ENCODE measurements at places on chromosomes 11 and 22.

DNA sequence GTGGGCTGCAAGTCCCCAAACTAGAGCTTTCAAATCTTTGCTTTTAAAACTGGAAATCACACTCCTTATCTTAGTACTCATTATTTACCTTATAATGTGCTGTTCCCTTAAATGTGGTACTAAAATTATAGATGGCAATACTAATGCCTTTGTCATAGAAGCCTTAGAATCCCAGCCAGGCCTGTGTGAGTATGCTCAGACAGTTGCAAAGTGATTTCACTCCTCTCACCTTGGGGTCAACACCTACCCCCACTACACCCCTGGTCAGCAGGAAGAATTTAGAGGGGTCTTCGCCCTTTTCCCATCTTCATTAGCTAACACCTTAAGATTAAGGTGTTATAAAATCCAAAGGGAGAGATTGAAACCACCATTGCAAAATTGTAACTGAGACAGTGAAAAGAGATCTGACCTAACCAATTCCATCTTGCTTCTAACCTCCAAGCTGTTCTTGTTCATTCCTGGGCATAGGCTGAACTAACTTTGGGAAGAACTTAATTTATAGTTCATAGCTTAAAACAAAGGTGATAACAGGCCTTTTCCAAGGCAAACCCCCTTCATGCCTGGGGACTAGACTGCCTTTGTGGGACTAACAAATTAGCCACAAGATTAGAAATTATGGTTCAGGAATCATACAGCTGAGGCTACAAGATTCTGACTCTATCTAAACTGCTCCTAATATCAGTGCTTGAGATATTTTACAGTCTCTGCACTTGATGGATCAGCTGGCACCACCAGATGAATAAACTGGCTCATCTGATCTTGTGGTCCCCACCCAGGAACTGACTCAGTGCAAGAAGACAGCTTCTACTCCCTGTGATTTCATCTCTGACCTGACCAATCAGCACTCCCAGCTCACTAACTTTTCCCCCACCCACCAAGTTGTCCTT lies 10.4 kb upstream of the MRPL17 start:
- no peak for DNase-seq

GRCh38 chr11:4704054-4704789 lies at the start of gene MMP26:
Gene MMP26, plus strand, starts transcription at chr11:4704784.
- DNase-seq, result no peak

GRCh38 chr11:130487924-130488815 lies 39.7 kb downstream of the ADAMTS15 start:
- no peak for DNase-seq

- no peak for DNase-seq
Measured at GRCh38 chr22:36100134-36100824, 60.3 kb downstream of the APOL3 start.

DNA sequence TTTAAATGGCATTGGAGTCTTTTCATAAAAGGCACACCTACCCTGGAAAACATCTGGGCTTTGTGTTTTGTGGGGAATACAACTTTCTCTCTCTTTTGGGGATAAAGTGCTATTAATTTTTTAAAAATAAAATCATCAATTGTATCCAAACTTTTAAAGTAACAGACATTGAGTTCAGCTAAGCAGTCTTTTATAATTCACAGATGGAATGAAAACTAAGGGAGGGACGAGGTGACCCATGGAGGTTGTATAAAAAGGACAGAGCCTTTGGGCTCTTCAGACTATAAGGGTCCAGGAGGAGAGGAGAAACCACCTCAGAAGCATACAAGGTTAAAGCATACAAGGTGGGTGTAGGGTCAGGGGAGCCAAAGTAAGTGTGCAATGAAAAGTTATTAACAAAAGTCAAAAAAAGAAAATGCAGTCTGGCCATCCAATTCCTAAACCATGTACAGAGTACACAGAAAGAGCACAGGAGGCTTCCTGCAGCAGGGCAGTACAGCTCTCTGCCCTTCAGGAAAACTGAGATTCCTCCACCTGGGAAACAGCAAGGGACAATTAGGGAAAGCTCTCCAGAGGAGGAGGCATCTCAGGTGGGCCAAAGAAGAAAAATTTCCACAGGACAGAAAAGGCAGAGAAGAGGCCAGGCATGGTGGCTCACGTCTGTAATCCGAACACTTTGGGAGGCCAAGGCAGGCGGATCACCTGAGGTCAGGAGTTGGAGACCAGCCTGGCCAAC lies 10.5 kb downstream of the KLHL22 start:
- no peak for DNase-seq

GRCh38 chr11:28582506-28582905 lies 474.3 kb downstream of the METTL15 start:
- DNase-seq, result no peak

DNA sequence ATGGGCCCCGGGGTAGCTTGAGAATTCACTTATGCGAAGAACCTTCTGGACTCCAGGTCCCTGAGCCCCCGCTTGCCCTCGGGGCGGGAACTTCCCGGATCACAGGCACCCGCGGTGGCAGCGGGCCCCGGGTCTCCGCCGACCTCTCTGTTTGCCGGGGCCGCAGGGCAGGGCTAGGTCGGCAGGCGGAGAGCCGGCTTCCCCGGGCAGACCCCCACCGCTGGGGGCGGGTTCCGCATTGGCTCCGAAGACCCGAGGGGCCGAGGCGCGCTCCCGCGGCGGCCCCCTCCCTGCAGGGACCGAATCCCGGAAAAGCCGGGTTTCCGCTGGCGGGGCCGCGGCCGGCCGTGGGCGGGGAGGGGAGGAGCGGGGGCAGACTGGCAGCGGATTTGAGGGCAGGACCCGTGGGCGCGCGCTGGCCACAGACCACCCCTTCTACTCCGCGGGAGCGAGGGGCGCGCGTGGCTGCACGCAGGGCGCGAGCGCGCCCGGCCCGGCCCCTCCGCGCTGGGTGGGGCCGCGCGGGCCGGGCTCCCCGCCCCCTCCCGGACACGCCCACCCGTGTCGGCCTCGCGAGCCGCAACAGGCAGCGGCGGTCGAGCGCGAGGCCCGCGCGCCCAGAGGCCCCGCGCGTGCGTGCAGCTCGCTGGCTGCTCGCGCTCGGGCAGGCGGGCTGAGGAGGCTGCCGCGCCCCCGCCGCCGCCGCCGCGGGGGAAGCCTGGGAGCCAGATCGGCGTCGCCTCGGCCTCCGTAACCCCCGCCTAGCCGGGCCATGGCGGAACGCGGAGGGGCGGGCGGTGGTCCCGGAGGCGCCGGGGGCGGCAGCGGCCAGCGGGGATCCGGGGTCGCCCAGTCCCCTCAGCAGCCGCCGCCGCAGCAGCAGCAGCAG lies at the start of gene PACS1:
Gene PACS1 (plus strand): TSS at position 558 of the 889 bp plus-strand sequence. CDS start 215 bp downstream, at position 773.
- no peak for DNase-seq

- no peak for DNase-seq
Measured at GRCh38 chr22:22226448-22227187, 18.0 kb upstream of the VPREB1 start.

- DNase-seq, result no peak
Measured at GRCh38 chr22:26740253-26740652, 82.9 kb downstream of the MIAT start.

DNA sequence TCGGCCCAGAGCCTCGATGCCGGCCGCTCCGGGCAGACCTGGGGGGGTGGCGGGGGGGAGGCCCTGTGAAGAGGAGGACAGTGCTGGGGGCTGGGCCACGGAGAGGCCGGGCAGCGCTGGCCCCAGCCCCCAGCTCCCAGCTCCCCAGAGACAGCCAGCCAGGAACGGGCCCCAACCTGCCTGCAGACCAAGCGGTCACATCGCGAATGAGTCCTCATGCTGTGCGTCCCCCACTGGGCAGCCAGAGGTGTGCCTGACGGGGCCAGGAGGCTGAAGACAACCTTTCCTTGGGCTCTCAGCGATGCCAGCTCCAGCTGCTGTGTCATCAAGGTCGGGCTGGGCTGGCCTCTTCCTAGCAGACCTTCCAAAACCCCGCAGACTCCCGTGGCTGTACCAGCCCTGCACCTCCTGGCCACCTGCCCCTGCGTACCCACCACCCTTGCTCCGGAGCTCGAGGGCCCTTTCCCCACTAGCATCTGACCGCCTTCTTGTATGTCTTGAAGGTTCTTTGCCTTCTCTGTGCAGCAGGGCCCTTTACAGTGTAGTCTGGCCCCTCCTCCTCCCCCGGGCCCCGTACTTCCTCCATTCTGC lies 88.4 kb downstream of the CDKN1C start:
- no peak for DNase-seq

- no peak for DNase-seq
Measured at GRCh38 chr11:15967166-15967565, 389.2 kb downstream of the SOX6 start.

- no peak for DNase-seq
Measured at GRCh38 chr11:71192629-71193028, 59.7 kb downstream of the SHANK2 start.

- DNase-seq, result no peak
Measured at GRCh38 chr22:43400449-43400848, 11.4 kb upstream of the MPPED1 start.

DNA sequence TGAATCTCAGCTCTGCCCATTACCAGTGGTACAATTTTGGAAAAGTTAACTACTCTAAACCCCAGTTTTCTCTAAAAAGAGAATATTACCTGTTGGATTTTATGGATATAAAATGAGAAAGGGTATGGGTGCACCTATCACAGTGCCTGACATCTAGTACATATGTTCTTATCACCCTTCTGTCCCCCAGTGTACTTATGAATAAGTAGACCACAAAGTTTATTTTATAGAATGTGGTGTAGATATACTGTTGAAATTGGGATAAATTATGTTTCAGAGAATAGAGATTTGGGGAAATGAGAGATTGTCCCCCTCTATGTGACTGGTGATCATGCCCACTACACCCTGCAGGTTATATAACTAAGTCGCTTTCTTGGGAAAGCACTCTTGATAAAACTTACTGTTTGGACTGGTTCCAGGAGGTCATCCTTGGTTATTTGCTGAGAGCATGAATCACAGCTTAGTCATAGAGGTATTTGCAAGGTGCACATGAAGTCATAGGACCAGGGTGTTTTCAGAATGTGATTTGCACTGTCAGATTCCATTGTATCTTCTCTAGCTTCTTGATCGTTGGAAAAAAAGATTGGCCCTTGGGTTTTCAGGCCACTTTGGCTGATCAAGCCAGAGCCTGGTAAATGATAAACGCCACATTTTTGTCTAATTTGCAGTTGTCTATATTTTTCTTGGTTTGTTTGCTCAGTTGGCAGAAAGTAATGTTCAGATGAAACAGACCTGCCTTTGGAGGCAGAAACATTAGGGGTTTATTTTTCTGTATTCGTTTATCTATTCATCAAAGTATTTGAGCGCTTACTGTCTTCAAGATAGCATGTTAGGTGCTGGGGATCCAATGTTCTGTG lies 21.3 kb downstream of the STX3 start:
- DNase-seq, result peak; percentile 41

- DNase-seq, result no peak
Measured at GRCh38 chr11:119370486-119371046, 10.9 kb downstream of the USP2 start.

GRCh38 chr11:28702450-28702790 lies 594.2 kb downstream of the METTL15 start:
- DNase-seq, result no peak

DNA sequence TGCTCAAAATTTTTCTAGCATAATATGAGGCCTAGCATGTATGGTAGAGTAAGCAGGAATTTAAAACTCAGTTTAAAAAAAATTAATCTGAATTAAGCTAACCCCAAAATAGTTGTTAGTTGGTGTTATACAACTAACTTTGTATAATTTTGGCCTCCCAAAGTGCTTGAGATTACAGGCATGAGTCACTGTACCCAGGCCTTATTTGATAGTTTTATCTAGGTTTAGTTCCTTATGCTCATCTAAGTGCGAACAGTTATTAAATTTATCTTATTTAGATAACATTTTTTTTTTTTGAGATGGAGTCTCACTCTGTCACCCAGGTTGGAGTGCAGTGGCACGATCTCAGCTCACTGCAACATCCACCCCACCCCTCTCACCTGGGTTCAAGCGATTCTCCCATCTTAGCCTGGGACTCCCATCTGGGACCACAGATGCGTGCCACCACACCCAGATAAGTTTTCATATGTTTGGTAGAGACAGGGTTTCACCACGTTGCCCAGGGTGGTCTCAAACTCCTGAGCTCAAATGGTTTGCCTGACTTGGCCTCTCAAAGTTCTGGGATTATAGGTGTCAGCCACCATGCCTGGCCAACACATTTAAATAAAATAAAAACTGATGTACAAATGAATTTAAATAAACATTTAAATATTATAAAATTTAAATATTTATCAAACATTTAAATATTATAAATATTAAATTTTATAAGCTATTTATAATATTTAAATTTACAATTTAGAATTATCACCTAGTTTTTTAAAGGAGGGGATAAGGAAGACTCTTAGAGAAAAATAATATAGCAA lies 7.5 kb downstream of the IL18 start:
- DNase-seq, result no peak

DNA sequence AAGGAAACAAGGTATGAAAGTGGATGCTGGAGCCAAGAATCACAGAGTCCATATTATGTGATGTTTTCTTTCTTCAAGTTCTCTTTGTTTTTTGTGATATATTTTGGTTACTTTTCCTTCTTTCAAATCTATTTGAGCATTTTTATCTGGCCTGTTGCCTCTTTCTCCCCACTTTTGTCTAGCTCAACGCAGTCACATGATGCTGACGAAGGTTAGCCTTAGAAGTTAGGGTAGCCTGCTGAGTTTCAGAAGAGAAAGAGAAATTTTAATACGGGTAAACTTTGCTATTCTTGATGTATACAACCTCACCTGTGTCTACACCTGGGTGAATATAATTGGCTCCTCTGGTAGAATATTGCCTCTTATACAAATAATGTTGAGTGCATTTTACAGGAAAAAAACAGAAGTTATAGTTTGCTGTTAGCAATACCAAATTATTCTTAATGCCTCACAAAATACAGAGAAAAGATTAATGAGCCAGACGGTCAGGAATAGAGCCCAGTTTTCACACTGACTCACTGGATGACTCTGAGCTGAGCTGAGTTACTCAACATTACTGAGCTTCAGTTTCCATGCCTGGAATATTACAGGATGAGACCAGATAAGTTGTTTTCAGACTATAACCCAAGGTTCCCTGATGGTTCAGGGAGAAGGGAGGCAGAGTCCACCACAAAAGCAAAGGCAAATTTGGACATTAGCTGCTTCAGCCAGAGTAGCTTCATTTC lies 161.6 kb upstream of the BDNF start:
- peak; percentile 82 for DNase-seq

DNA sequence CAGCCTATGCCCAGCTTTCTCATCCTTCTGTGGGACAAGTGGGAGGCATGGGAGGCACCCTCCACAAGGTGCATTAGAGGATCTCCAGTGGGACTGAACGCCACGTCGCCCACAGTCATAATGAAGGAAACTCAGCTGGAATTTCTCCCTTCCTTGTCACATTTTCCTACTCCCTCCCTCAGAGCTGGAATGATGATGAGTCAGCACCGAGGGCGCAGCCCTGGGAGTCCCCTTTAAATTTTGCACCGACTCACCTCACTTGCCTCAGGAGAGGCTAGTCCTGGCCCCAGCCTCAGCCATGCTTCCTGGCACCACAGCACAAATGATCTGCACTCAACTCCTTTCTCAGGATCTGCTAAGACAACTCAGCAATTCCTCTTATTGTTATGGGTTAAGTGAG lies 34.3 kb downstream of the DBX1 start:
- DNase-seq, result no peak

Measured in astrocyte of the cerebellum (primary cell).